ENCODE measurements at places on chromosomes 2 and 18.

GRCh38 chr2:241858206-241859016 is at the start of gene PDCD1:
Gene PDCD1 (minus strand): TSS chr2:241858894. CDS start chr2:241858838, 56 bp downstream.
- no peak for DNase-seq

GRCh38 chr2:173271135-173271534 is 83.5 kb upstream of the CDCA7 start:
- no peak for DNase-seq

DNA sequence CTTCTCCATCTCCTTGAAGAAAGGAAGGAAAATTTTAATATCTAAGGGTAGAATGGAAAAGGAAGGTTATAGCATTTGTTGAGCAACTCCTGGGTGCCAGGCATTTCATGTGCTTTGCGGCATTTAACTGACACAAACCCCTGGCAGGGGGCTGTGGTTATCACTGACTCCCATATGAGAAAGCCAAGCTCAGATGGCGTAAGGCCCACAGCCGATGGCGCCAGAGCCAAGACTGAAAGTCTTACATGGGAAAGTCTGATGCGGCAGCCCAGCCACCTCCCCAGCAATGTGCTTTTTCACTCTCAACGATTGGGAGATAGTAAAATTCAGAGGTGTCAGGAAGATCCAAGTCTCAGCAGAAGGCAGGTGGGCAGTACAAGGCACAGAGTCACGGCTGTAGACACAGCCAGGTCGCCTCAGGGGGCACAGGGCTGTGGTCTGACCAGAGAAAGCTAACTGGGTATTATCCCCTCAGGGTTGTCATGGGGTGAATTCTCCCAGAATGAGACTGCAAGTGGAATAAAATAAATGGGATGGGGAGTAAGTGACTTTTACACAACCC is 324.2 kb upstream of the NCKAP5 start:
- DNase-seq: no peak

DNA sequence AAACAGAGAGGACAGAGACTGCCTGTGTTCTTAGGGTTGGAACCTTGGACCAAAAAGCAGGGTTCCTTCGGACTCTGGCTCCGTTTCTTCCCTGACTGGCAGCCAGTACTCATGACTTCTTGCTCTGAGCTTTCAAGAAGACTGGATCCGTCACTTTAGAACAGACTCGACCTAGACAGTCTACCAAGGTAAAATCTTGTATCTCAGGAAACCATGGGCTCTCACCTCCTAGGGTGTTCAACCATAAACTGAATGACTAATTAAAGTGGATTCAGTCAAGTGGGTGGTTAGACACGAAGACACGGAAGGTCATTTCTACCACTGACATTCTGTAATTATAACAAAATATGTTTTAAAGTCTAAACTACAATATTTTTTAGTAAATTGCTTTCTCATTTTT is 153.8 kb upstream of the SLC39A10 start:
- DNase-seq: no peak

DNA sequence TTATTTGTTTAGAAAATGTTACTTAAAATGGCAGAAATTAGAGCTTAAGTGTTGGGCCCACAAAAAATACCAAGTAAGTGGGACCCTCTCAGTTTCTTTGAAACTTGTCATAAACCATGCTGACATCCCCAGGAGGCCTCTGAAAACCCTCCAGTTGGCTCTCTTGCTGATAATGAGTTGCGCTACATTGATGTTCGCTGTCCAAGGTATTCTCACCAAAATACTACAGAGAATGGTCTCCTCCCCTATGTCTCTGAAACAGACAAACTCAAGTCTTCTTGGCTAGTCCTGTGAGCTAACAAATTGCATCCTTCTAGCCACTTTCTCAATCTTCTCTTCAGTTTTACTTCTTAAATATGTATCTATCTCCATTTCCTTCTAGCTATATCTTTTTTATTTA is 669.4 kb downstream of the IRS1 start:
- no peak for DNase-seq

- no peak for DNase-seq
Observed at GRCh38 chr18:12074736-12075135, 18.9 kb upstream of the ANKRD62 start.

GRCh38 chr2:179021258-179021657 is 28.7 kb downstream of the CCDC141 start:
- no peak for DNase-seq

- no peak for DNase-seq
Observed at GRCh38 chr2:188693111-188693510, 281.1 kb upstream of the COL3A1 start.

DNA sequence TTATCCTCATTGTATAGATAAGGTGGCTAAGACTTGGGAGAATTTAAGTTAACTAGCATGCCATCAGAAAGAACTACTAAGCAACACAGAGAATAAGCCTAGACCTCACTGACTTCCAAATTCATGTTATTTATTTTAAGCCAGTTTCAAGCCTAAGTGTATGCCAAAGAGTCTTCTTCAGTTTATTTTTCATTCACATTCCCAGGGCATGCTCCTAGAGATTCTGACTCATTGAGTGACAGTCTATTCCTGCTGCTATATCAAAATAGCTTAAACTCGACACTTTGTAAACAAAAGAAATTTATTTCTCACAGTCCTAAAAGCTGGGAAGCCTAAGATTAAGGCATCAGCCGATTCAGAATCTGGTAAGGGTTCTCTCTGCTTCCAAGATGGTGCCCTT is 467.1 kb downstream of the MBD2 start:
- DNase-seq: no peak

DNA sequence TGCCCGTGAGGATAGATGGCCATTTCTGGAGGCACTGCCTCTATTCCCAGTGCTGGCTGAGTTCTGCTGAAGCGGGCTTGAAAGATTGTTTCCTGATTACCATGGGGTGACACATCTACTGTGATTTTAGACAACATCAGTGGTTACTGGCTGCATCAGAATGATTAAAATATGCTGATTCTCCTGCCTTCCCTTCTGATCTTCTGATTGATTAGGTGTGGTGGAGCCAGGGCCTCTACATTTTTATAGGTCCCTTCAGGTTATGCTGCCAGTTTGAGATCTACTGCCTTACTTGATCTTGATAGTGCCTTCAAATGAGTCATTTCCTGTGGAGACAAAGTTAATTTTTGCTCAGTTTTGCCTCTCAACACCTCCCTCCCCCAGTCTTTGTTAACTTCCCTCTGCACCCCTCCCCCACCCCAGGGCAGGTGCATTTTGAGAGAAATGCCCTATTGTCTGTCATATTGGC is 31.6 kb upstream of the SNORC start:
- peak; percentile 51 for DNase-seq

GRCh38 chr2:161344692-161345091 is 36.5 kb downstream of the PSMD14 start:
- no peak for DNase-seq

GRCh38 chr18:41119031-41119430 is 836.0 kb upstream of the PIK3C3 start:
- DNase-seq: no peak

DNA sequence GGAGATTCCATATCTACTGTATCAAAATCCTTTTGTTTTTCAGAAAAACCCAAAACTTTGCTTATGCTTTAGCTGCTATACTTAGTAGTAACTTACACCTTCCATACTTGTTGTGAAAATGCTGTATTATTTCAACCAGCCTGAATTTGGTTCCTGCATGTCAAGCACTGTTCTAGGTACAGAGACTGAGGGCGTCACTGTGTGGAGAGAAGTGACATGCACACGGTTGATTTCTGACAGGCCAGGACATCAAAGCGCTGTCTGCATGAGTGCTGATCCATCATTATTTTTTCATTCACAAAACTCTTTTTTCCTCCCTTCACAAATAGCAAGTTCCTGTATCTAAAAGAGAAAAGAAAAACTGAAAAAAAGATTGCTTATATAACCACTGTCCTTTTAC is 31.6 kb downstream of the TRAPPC12 start:
- no peak for DNase-seq

- DNase-seq: no peak
Observed at GRCh38 chr2:181411105-181411849, 45.9 kb upstream of the ITGA4 start.

- no peak for DNase-seq
Observed at GRCh38 chr18:36083729-36084128, 16.4 kb upstream of the RPRD1A start.

- no peak for DNase-seq
Observed at GRCh38 chr18:57780318-57780705, 22.8 kb downstream of the ATP8B1 start.

DNA sequence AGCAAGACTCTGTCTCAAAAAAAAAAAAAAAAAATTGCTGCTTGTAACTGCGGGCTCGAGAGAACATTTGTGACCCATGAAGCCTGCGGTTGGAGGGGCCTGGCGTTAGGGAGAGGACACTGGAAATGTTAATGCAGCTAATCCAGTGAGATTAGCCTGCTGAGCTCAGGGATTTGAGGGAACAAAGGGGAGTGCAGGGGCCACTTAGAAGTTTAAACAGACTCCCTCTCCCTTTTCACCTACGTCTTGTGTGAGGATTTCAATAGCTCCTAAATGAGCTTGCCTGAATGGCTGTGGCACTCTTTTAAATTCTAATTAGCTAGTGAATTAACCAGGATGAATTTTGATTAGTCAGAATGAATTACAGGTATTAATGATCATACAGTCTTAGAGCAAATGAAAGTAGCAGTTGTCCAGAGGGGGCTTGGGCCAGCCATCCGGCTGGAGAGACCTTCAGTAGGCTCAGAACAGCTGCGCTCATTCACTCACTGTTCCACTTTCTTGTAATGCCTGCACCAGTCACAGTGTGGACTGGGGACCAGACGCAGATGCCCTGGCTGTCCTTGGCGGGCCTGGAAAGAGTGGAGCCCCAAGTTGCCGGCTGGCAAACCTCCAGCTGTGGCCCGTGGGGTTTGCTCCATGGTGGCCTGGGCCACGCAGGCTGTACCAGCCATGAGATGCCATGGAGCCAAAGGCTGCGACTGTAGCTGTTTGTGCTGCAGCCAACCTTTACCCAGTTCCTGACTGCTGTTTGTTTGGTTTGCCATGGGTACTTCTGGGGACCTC is 20.8 kb downstream of the LDLRAD4 start:
- DNase-seq: no peak

- no peak for DNase-seq
Observed at GRCh38 chr18:33755391-33755790, 177.4 kb downstream of the ASXL3 start.

- DNase-seq: no peak
Observed at GRCh38 chr18:53148123-53148522, 808.1 kb downstream of the DCC start.

GRCh38 chr2:3789256-3789655 is 85.9 kb downstream of the DCDC2C start:
- DNase-seq: no peak

- no peak for DNase-seq
Observed at GRCh38 chr18:9016633-9017166, 85.8 kb upstream of the NDUFV2 start.

- DNase-seq: no peak
Observed at GRCh38 chr2:222287862-222288479, 10.8 kb downstream of the PAX3 start.

DNA sequence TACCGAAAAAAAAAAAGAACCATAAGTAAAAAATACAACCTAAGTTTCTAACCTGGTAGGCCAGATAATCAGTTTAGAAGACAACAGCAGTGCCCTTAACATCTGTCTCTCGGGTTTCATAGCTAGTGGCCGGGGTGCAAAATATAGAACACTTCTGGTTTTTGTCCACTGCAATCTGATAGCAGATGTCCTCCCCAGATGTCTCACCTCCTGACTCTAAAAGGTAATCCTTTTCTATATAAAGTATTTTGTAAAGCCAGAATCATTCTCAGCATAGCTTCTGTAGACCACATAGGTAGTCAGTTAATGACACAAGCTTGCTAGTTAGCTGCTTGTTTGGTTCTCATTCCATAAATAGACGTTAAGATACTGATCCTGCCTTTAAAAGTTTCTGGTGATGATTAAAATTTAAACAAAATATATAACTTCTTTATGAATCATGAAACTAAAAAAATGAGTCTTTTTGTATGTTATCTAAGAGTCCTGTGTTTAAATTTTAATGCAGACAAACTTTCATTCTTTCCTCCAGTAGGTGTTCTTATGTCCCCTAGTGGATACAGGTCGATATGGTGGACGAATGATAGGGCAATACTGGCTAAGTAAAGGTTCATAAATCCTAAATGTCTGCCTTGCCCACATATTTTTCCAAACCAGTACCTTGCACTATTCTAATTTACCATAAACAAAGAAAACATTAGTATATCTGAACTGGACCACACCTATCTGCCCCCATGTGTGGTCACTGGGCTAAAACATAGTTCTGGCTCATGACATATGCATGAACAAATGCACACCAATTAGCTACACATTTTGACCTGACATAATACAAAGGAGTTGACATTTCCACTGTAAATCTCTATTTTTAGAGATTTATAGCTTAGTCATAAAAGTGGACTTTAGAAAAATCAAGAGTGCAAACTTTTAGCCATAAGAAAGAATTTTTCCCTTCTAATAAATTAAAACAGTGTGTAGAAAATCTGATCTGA is 171.0 kb downstream of the SRBD1 start:
- DNase-seq: no peak

GRCh38 chr18:56475250-56475649 is 163.1 kb downstream of the TXNL1 start:
- no peak for DNase-seq

DNA sequence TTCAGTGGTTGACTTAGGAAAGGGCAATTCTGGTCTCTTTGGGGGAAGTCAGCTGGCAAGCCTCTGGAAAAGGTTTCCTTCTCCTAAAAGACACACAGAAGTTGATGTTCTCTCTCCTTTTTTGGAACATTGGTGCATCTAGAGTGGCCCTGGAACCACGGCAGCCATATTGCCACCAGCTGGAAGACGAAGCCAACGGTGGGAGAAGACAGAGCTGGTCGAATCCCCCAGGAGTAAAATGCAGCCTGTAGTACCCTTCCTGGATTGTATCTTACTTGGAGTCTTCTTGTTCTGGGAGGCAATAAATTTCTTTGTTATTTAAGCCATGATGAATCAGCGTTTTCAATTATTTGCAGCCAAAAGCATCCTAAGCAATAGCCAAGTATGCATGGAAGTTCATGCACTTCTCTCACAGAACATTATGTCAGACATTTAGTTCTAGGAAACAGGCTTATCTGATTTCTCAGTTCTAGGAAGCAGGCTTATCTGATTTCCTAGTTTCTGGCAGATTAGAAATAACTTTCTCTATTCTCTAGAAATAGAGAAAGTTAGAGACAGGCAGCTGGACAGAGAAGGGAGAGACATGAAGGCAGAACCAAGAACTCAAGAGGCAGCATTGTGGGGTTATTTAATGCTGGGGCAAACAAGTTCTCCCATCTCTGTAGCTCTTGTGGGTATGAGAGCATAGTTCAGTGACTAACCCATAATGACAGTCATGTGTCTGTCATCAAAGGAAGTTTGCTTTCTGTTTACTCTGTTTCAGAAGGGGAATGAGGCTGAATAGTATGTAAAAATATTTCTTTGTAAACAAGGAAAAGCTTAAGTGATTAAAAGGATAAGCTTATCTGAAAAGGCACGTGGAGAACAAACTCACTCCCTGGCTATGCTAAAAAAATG is 40.5 kb upstream of the NABP1 start:
- no peak for DNase-seq
